ENCODE measurements at places on chromosomes 12 and 14.

DNA sequence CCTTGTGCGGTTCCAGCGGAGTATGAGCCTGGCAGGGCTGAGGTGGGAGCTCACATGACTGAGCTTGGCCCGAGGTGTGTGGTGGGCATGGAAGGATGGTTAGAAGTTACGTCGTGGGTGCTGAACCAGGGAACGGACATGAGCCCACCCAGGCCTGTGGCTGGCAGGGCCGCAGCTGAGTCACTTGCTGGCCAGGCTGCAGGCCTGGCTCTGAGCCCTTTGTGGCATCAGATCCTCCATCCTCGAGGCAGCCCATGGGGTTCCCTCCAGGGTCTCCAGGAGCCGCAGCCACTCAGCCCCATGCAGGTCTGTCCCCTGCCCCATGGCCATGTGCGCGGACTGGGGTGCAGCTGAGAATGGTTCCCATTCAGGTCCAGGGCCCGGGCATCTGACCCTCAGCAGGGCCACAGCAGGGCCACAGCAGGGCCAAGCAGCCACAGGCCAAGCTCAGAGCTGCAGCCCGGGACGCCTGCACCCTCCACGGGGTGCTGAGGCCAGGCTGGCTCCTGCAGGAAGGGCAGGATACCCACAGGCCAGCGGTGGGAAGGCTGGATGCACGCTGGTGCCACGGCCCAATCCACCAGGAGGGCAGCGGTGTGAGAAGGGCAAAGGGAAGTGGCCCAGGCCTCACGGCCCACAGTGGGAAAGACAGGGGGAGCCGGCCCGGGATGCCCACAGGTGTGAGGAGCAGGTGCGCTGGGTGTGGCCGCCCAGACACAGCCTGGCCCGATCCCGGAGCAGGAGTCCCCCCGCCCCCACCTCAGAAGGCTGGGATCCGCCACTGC, 26.3 kb upstream of the ULK1 start:
- no peaks in the 10 kb centered on the region for H3K27me3 ChIP-seq
- H3K4me1 ChIP-seq: no peaks in the 10 kb centered on the region
- DNase-seq: no peak
- no peak overlapping the region for H3K4me3 ChIP-seq
- no peak overlapping the region for H3K27ac ChIP-seq

DNA sequence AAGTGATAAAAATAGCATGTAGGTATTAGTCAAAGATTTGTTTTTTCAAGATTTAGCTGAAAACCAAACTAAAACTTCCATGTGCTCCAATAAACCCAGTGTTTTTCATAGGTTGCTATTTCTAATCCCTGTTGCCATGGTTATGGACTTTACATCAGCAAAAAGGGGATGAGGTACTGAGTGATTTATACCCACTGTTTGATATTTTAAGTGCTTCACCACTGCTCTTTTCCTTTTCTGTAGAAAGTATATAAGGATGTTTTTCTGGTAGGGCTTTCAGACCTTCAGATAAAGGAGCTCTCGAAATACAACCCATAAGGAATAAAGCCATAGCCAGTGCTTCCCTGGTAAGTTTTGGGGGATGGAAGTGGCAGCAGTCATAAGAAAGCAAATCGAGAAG, at the start of gene OTOGL:
OTOGL (plus strand) TSS at position 279 of the 400 bp plus-strand sequence. CDS start 109,895 bp downstream, outside the sequence.
- no peaks in the 10 kb centered on the region for H3K27me3 ChIP-seq
- H3K27ac ChIP-seq: no peak within 1 kb of the TSS
- no peaks in the 10 kb centered on the region for H3K4me1 ChIP-seq
- no peak within 1 kb of the TSS for H3K4me3 ChIP-seq
- no peak for DNase-seq

GRCh38 chr12:32309811-32310736, 89.3 kb upstream of the FGD4 start:
- H3K27me3 ChIP-seq: no peaks in the 10 kb centered on the region
- no peak overlapping the region for H3K4me3 ChIP-seq
- DNase-seq: no peak
- no peaks in the 10 kb centered on the region for H3K4me1 ChIP-seq
- no peaks in the 10 kb centered on the region for H3K36me3 ChIP-seq
- no peak overlapping the region for H3K27ac ChIP-seq

- no peaks in the 10 kb centered on the region for H3K4me1 ChIP-seq
- H3K27ac ChIP-seq: no peak overlapping the region
- no peaks in the 10 kb centered on the region for H3K36me3 ChIP-seq
Observed at GRCh38 chr14:32017587-32017986, 59.5 kb upstream of the ARHGAP5 start.

DNA sequence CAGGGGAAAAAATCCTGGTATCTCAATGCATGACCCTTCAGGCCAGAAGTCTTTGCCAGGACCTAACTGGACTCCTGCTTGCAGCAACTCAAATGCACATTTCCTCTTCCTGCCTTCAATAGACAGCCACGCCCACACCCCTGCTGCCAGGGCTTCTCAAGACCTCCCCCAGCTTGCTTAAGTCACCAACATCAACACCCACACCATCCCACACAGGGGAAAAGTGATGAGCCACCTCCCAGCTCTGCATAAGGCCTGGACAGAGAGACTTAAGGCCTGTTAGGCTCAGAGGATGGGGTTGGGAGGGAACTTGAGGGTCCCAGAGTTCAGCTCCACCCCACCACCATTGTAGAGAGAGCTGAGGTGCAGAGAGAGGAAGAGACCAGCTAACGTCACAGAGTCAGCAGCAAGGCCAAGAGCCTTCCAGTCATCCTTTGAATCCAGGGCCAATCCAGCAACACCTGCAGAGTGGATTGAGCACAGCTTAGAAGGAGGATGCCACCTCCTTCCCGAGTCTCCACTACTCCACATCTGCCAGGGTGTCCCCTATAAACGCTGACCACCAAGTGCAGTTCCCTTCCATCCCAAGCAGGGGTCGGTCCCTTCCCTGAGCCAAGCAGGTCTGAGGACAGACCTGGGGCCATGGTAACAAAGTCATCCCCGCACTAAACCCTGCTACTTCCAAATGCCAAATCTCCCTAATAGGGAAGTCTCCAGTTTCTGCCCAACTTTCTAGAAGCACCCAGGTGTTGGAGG, 50.0 kb downstream of the KDM2B start:
- no peak overlapping the region for H3K4me3 ChIP-seq
- H3K4me1 ChIP-seq: peaks cover 9% of the 10 kb centered on the region
- no peak overlapping the region for H3K27ac ChIP-seq
- no peaks in the 10 kb centered on the region for H3K27me3 ChIP-seq

DNA sequence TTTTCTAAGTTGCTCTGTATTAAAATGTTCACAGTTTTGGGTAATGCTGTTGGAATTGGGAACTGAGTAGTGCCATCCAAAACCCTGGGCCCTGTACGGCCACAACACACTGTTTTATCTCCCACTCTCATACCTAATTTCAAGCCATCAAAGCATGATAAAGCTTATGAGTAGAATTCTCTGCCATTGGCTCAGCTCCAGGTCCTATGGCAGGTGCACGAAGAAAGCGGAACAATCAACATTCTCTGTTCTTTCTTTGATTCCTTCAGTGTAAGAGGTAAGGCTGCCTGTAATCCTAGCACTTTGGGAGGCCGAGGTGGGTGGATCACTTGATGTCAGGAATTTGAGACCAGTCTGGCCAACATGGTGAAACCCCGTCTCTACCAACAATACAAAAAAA, 394.9 kb downstream of the CCDC91 start:
- H3K27ac ChIP-seq: no peak overlapping the region
- no peaks in the 10 kb centered on the region for H3K36me3 ChIP-seq
- H3K27me3 ChIP-seq: no peaks in the 10 kb centered on the region
- no peak for DNase-seq

GRCh38 chr14:81018684-81019083, 63.3 kb downstream of the TSHR start:
- DNase-seq: no peak
- H3K4me3 ChIP-seq: no peak overlapping the region
- no peaks in the 10 kb centered on the region for H3K36me3 ChIP-seq

DNA sequence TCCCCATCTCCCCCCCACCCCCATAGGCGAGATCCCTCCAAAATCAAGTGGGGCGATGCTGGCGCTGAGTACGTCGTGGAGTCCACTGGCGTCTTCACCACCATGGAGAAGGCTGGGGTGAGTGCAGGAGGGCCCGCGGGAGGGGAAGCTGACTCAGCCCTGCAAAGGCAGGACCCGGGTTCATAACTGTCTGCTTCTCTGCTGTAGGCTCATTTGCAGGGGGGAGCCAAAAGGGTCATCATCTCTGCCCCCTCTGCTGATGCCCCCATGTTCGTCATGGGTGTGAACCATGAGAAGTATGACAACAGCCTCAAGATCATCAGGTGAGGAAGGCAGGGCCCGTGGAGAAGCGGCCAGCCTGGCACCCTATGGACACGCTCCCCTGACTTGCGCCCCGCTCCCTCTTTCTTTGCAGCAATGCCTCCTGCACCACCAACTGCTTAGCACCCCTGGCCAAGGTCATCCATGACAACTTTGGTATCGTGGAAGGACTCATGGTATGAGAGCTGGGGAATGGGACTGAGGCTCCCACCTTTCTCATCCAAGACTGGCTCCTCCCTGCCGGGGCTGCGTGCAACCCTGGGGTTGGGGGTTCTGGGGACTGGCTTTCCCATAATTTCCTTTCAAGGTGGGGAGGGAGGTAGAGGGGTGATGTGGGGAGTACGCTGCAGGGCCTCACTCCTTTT, 2.7 kb downstream of the GAPDH start:
- no peak overlapping the region for H3K27ac ChIP-seq
- peaks cover 12% of the 10 kb centered on the region for H3K4me1 ChIP-seq
- no peaks in the 10 kb centered on the region for H3K27me3 ChIP-seq
- H3K4me3 ChIP-seq: no peak overlapping the region
- no peak for DNase-seq
- H3K36me3 ChIP-seq: peaks cover 34% of the 10 kb centered on the region

Data from iPS DF 6.9 (cell line).